Ovary (tissue), 10 donors: ENCODE measurements at places on chromosomes 7 and 10.

- DNase-seq: no peak
These were observed 2.7 kb upstream of the KMT2E start for GRCh38 chr7:105011141-105011830.

DNA sequence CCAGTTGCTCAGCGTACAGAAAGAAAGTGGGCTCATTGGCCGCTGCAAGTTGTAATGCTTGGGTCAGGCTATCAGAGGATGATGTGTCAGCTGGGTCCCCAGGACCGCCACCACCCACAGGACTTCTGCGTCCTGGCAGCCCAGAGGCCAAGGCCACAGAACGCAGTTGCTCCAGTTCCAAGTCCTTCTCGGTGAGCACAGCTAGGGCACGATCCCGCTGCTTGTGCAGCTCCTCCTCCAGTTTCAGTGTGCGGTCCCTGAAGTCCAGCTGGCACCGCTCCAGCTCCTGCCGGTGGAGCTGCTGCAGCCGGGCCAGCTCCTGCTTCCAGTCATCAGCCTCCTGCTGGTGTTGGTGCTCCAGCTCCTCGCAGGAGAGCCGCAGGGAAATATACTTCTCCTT, 3.0 kb downstream of the GCC1 start:
- peak; percentile 70 for DNase-seq

DNA sequence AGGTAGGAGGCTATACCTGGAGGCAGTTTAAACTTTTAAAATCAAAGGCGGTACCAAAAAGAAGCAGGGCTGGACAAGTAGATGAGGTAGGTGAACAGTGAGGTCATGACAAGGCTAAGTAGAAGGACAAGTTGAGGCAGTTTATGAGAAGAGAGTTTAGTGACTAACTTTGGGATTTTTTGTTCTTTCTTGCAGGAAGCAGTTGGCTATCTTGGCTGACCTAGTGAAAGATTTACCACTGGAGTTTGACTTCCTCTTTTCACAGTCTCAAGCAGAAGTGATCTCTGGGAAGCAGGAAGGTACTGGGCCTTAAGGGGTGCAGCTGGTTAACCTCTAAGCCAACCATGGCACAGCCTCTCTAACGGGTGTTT, 26.3 kb downstream of the ENTPD7 start:
- DNase-seq: no peak

DNA sequence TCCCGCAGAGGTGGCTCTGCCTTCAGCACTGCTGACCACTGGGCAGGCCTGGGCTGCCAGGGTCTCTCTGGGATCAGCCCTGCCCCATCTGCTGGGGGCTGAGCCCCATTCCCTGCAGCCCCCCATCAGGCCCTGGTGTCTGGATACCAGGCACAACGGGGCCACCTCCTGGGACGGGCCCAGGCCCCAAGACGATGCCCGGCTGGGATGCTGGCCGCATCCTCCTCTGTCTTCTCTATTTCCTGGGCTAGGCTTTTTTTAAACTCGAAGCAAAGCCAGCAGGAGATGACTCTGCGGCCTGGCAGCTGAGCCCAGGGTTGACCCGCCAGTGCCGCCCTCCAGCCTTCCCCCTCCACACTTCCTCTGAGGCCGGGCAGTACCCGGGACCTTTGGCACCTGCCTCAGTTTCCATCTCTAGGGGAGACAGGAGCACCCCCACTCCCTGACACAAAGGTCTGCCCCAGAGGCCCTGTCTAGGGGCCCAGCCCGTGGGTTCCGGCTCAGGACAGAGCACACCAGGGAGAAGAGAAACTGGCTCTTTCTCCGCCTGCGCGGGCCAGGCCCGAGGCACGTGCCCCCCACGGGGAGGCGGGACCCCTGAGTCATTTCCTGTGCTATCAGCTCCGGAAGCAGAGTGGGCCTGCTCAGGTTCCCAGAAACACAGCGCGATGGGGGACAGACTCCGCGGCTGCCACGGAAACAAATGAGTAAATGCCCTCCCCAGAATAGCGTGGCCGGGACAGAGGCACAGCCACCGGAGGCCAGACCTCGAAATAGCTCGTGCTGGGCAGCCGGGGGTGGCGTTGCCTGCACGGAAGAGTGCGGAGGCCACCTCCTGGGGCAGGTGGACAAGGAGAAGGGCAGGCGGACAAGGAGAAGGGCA, 84.6 kb upstream of the PDGFA start:
- no peak for DNase-seq

- DNase-seq: no peak
These were observed 7.0 kb upstream of the ZNF862 start for GRCh38 chr7:149830997-149831740.

- DNase-seq: peak; percentile 77
These were observed 2.0 kb upstream of the LZTS2 start for GRCh38 chr10:100997360-100998182.

- DNase-seq: peak; percentile 32
These were observed 6.6 kb upstream of the ZNF282 start for GRCh38 chr7:149188637-149189259.
